ENCODE measurements at places on chromosomes 12 and 14.

DNA sequence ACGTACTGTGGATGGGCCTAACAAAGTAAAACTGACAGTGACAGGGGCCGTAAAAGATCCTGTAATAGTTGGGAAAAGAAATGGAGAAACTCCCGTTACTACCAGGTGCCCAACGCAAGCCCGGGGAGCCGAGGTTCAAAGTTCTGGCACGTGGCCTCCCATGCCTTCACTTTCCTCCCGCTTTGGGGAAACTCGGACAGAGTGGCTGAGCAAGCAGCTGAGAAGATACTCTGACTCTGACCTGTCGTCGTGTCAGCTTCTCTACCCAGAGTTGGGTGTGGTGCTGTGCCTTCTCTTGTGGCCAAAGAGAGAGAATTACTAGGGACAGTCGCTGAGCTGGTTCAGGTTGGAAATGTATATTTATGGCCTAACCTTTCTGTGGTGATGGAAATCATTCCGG, 1.7 kb downstream of the B4GALNT3 start:
- no peak for DNase-seq

- no peak for DNase-seq
These were observed 950.4 kb upstream of the LRFN5 start for GRCh38 chr14:40656311-40656710.

- no peak for DNase-seq
These were observed 115.9 kb downstream of the NAV3 start for GRCh38 chr12:77946541-77947061.

GRCh38 chr12:51393676-51394545, 2.7 kb upstream of the GALNT6 start:
- peak; percentile 94 for DNase-seq

- no peak for DNase-seq
These were observed 7.3 kb downstream of the FKBP11 start for GRCh38 chr12:48917857-48918537.

- no peak for DNase-seq
These were observed 36.5 kb upstream of the ANO4 start for GRCh38 chr12:100758083-100758482.

DNA sequence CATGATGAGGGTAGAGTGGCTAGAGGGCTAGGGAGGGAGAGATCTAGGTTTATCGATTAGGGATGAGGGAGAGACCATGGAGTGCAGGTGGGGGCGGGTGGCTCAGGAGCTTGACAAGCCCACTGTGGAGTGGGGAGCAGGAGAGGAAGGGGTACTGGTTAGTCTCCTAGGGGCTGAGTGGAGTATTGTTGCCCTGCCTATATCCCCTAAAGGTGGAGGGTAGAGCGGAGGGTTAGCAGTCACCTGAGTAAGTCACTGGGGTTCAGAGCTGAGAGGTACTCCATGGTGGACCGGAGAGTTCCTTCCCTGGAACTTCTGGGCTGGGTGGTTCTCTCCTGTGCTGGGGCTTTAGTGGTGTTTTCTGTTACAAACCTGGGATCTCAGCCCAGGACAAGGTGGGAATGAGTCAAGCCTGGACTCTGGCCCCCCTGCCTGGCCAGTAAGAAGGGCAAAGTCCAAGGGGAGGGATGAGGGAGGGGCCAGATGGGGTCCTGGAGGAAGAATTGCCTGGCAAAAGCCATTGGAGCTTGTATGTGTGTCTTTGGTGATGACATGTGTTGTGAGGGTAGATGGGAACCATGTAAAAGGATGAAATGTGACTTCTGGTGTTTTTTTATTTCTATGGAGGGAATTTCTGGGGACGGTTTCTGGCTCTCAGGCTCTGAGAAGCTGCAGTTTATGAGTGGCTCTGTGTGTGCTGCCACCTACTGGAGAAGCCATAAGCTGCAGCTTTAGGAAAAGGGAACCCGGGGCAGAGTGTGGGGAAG, at the start of gene CIDEB:
CIDEB (minus strand) TSS at position 403 of the 767 bp plus-strand sequence; CDS start at position 284, 119 bp downstream.
- DNase-seq: peak; percentile 86

DNA sequence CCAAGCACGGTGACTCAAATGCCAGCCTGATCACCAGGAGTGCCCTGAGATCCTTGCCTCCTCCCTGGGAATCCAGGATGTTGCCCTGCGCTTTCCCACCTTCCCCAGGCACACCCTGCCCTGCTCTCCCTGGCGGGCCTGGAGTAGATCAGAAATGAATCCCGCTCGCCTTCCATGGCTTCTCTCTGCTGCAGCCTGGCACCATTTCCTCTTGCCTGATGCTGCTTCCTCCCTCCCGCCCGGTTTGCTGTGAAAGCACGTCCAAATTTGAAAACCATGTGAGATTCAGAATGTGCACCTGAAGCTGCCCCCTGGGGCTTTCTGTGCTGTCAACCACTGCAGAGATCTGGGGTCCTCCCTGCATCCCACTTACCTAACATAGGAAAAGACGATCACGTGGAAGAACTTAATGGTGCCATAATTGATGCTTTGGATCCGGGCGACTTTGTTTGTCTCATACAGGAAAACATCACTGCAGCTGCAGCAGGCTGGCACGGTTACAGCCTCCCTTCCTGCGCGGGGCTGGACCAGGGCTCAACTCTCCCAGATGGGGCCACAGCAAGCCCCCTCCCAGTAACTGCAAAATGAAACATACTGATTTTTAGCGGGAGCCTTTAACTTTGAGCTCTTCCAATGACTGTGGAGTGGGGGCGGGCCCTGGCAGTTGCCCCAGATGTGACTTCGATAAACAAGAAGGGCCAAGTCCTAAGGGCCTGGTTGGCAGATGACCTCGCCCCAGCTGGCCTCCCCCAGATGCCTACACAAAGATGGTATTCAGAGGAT, 24.9 kb upstream of the C12orf76 start:
- no peak for DNase-seq

- no peak for DNase-seq
These were observed 83.9 kb downstream of the PAPOLA start for GRCh38 chr14:96586056-96586455.

DNA sequence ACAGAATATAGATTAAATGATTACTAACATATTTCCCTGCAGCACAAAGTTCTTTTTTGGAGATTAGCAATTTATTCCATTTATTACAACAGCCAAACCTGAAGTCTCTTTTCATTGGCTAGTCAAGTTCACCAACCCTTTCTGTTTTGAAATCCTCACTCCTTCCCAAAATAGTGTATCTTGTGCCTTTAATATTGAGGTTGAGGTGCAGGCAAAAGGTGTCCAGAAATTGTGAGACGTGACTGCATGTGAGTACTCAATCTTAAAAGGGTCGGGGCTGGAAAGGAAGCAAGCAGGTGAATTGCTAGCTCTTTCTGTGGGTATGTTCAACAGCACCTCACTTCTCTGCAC, 11.1 kb upstream of the FOXN3 start:
- DNase-seq: no peak

GRCh38 chr12:3137268-3137781, 60.1 kb downstream of the TSPAN9 start:
- DNase-seq: peak; percentile 7

DNA sequence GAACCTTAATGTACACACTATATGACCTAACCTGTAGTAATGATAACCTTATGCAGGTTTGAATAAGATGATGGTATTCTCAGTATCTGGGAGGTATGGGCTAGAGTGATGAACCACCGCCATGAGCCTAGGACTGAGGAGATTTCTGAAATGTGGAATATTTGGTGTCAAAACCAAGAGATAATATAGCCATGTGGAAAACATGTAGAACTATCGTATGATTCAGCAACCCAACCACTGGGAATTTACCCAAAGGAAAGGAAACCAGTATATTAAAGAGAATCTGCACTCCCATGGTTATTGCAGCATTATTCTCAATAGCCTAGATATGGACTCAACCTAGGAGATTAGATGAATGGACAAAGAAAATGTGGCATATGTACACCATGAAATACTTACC, 271.7 kb upstream of the BTG1 start:
- DNase-seq: no peak

GRCh38 chr14:75562489-75562888, 15.9 kb upstream of the FLVCR2 start:
- DNase-seq: no peak

DNA sequence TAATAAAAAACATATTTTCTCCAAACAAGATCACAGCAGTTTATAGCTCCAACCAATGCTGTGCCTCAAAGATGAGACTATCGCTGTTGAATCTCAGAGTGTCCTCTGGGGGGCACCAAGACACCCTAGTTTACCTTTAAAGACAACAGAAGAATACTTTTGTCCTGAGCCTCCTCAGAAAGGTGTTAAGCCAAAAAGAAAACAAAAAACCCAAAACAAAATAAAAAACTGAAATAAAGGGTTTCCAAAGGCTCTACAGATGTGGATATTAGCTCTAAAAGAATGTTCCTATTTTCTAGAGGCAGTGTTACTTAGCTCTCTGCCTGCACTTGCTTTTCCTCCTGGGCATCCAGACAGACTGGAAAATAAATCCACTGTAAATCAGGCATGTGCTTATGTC, 86.9 kb upstream of the TTC7B start:
- peak; percentile 71 for DNase-seq

- peak; percentile 71 for DNase-seq
These were observed 4.3 kb upstream of the NIN start for GRCh38 chr14:50835280-50835679.

DNA sequence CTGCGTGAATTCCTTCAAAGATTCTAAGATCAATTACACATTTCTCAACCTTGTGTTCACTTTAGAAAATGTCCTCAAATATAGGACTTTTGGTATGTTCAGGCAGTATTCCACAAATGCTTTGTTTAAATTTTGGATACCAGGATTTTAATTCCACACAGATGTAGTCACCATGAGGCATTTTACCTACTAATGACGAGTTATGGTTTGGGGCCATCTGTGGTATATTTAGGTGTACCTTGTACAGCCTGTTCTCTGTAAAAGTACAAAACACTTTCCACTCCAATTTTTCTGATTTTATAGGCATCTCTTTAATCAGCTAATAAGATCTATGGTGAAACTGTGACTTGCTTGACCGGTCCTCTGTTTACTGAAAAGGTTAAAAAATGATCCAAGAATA, 275.7 kb upstream of the PRICKLE1 start:
- no peak for DNase-seq

Measured in suppressor macrophage treated with lipopolysaccharide for 4 hours (primary cell).